NCI-H460 (cell line): ENCODE measurements at places on chromosomes 16 and 17. TPM values are rescaled to one million over a fixed set of nuclear protein-coding genes. Genes with fewer than 3 reads are reported as not detected.
A peak's percentile ranks its signal among the peaks of the same experiment; 100 is the strongest.

The ADGRG3 gene
- 8.8 and 9.8 TPM in 2 replicates for total RNA-seq

The COQ7 gene
- total RNA-seq, result 28.5 and 33.8 TPM in 2 replicates

DNA sequence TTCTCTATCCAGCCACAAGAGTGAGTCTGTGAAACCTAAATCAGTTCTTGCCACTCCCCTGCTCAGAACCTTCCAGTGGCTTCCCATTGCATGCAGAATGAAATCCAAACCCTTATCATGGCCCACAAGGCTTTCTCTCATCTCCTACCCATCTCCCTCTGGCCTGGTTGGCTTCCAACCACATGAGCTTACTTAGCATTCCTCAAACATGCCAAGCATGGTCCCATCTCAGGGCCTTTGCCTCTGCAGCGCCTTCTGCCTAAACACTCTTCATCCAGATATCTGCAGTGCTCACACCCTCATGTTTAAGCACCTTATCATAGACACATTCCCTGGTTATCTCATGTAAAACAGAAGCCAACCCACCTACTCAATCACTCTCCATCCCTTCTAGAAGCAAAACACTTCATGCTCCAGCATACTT is 15.5 kb downstream of the TK2 start:
- no peak for DNase-seq

The ARL5C gene
- total RNA-seq, result not detected in 2 replicates

The C17orf113 gene
- 1.2 and 1.5 TPM in 2 replicates for total RNA-seq

The ACSM2A gene
- not detected in 2 replicates for total RNA-seq

DNA sequence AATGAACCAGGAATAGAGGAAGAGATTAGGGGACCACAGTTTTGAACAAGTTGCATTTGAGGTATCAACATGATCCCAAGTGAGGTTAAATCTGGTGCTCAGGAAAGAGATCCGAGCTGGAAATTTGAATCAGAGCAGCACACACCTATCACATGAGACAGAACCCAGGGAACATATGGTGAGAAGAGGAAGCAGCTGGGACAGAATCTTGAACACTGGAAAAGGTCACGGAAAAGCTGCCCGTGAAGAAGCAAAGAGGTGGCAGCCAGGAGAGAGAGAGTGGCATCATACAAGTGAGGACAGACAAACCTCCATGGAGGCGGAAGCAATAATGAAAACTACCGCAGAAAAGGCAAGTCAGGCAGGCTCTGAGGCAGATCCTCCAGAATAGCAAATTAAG is 36.1 kb downstream of the USP31 start:
- DNase-seq, result no peak

GRCh38 chr17:44587339-44587738 is 30.1 kb downstream of the FZD2 start:
- peak; percentile 38 for DNase-seq

GRCh38 chr17:10119203-10120108 is 79.0 kb downstream of the GAS7 start:
- DNase-seq, result no peak

DNA sequence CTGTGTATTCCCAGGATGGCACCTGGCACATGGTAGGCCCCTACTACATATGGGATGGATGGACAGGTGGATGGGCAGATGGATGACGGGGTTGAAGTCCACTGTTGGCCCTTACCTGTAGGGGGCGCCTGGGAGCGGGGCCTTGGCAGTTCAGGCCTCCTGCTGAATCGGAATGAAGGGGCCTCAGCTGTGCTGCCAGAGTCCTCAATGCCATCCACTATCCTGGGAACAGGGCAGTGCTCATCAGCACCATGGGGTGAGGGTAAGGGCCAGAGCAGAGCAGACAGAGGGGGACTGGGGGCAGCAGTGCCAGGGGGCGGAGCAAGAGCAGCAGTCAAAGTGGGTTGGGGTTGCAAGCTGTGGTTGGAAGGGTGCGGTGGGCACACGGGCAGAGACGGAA is 8.3 kb upstream of the RAB5C start:
- no peak for DNase-seq

- no peak for DNase-seq
Measured at GRCh38 chr16:69906838-69907401, 44.2 kb upstream of the CLEC18A start.

DNA sequence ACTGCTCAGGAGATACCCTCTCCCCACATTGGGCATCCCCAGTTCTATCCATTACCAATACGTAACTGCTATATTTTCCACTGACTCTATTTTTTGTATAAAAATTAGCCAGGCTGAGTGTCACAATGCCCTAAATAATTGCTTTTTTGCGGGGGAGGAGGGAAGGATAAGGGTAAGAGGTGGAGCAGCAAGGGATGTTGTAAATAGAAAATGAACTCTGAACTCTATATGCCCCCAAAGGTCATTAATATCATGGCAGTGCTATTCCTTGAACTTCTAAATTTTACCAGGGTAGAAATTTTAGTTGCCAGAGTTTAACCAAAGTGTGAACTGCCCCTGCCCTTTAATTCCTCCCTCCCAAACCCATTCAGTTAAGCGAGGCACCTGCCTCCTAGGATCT is 118.7 kb downstream of the SKAP1 start:
- no peak for DNase-seq

DNA sequence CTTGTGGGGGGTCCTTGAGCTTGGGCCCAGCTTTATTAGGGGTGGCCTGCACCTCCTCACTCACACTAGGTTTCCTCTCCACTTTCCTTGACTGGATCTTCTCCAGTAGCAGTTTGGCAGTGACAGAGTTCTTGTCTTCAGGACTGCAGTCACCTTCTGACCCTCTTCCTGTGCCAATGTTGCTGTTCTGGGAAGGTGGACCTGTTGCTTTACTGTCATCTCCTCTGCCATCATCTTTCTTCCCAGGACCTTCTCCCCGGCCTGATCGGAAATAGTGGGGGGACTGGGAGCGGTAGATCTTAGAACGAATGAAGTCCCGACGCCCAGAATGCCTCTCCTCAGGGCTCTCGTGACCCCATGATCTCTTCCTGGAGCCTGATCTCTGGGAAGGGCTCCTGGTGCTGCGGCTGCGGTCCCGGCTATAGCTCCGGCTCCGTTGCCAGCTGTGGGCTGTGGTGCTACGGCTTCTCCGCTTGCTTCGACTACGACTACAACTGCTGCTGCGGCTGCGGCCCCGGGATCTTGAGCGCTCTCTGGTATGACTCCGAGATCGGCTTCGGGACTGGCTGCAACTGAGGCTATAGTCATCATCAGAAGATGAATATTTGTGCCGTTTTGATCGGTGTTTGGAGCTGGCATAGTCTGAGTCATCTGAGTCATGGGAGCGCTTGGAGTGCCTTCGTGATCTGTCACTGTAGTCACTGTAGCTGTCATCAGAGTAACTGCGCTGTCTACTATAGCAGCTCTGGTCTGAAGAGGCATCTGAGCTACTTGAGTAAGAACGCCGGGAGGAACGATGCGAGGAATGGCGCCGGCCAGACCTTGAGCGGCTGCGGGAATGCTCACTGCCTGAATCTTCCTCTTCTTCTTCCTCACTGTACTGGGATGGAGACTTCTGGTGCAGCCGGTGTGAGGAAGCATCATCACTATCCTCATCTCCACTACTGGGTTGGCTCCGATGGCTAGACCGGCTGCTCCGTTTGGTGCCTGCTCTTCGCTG is 9.5 kb upstream of the ITGA2B start:
- no peak for DNase-seq

The SLC35B1 gene
- total RNA-seq, result 107 and 117 TPM in 2 replicates

- no peak for DNase-seq
Measured at GRCh38 chr17:49512296-49513043, 17.4 kb downstream of the NGFR start.

The PRAC1 gene
- total RNA-seq, result not detected in 2 replicates

The HBZ gene
- total RNA-seq, result not detected in 2 replicates

The PGAP6 gene
- total RNA-seq, result 29.6 and 34.7 TPM in 2 replicates

DNA sequence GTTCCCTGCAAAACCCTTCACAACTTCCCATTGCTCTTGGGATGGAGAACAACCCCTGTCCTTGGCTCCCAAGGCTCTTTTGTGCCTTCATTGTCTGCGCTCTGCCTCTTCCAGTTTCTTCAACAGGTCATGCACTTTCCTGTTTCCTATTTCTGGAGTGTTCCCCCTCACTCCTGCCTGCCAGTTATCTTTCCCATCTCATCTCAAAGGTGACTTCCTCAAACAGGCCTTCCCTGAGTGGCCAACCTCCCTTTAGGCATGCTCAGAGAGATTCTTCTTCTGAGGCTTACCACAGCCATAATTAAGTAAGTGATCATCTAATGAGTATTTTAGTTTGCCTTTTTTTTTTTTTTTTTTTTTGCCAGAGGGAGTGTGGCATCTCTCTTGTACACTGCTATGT is 2.9 kb upstream of the CYLD start:
- no peak for DNase-seq

The ARRB2 gene
- 28.8 and 32.9 TPM in 2 replicates for total RNA-seq

The PRKCB gene
- 1.5 and 2.0 TPM in 2 replicates for total RNA-seq

GRCh38 chr16:76639685-76640289 is 362.6 kb downstream of the CNTNAP4 start:
- peak; percentile 47 for DNase-seq

DNA sequence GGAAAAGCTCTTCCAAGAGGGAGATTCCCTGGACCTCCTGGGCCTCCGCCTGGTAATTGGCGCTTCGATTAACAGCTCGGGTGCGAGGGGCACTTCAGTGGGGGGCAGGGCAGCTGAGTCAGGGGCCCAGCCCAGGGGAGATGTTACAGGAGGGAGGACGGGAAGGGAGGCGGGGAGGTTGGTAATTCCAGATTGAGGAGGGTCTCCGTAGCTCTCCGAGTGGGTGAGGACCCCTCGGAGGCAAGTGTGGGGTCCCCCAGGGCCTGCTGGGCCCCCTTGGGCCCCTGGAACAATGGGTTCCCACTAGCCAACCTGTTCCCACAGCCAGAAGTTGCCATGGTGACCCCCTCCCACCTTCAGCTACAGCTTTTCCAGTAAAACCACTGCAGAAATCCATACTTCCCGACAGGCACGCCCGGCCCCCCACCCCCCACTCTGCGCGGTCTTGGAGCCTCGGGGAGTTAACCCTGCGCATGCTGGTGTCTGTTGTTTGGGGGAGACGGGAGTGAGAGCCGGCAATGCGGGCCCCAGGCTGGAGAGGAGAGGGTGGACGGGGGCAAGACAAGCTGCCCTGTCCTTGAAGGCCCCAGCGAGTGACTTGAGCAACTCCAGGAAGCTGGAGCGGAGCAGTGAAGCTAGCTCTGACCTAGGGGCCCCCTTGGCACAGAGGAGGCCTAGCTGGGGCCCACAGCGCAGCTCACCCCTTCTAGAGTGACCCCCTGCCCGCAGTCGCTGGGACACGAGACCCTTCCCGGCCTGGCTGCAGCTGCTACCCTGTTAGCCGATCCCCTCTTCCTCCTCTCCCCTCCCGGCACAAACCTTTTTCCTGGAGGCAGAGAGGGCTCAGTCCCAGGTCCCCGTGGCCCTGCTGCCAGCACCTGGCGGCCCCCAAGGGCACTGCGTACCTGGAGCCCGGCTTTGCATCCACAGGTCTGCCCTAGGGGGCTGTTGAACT is 37.8 kb downstream of the TMEM235 start:
- no peak for DNase-seq

- no peak for DNase-seq
Measured at GRCh38 chr17:64739316-64740058, 77.4 kb upstream of the SMURF2 start.

The CDRT15L2 gene
- total RNA-seq, result not detected in 2 replicates

- no peak for DNase-seq
Measured at GRCh38 chr17:54971901-54972300, 3.3 kb downstream of the STXBP4 start.
